GF-D8 (cell line): ENCODE measurements at places on chromosomes 7 and 10.

DNA sequence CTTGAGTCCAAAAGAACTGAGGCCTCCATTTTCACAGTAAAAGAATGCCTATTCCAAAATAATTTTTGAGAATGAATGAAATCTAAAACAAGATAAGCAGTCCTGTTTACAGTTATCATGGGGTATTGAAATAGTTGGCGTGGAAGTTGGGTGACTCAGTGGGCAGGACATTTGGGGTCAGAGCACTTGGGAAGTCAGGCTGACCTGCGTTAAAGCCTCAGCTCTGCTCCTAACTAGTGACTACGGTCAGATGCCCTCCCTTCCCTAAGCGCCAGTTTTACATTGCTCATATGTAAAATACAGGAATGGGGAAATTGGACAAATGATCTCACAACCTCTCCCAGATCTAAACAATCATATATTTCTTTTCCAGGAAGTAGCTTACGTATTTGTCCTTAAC, 2.3 kb upstream of the PAPSS2 start:
- DNase-seq: no peak

- DNase-seq: no peak
Measured at GRCh38 chr10:51112013-51112412, 37.7 kb downstream of the PRKG1 start.

DNA sequence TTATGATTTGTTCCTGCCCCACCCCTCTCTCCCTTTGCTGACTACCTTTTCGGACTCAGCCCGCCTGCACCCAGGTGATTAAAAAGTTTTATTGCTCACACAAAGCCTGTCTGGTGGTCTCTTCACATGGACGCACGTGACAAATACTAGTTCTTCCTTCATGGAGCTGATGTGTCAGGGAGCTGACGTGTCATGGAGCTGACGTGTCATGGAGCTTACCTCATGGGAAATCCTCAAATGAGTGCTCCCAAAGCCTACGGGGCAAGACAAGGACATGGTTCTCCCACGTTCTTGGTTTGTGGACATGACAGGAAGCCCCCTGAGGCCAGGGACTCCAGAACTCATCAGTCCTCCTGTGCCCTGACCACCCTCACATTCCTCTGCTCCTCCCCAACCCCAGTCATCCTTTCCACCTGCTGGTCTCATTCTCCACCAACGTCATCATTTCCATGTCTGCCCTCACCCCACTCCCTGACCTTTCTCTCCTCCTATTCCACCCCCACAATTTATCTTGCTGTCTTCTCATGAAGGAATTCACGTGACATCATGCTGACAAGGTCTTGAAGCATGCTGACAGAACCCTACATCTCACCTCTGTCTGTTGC, 261.3 kb downstream of the TCERG1L start:
- no peak for DNase-seq

- DNase-seq: no peak
Measured at GRCh38 chr10:3125527-3126170, 46.9 kb downstream of the PITRM1 start.

- DNase-seq: no peak
Measured at GRCh38 chr10:107104026-107104652, 60.4 kb downstream of the SORCS1 start.

GRCh38 chr7:149823191-149823630, 15.0 kb upstream of the ZNF862 start:
- DNase-seq: no peak

- no peak for DNase-seq
Measured at GRCh38 chr7:116560021-116560970, 35.5 kb downstream of the CAV1 start.

- DNase-seq: no peak
Measured at GRCh38 chr7:47782022-47782421, 166.2 kb downstream of the PKD1L1 start.

DNA sequence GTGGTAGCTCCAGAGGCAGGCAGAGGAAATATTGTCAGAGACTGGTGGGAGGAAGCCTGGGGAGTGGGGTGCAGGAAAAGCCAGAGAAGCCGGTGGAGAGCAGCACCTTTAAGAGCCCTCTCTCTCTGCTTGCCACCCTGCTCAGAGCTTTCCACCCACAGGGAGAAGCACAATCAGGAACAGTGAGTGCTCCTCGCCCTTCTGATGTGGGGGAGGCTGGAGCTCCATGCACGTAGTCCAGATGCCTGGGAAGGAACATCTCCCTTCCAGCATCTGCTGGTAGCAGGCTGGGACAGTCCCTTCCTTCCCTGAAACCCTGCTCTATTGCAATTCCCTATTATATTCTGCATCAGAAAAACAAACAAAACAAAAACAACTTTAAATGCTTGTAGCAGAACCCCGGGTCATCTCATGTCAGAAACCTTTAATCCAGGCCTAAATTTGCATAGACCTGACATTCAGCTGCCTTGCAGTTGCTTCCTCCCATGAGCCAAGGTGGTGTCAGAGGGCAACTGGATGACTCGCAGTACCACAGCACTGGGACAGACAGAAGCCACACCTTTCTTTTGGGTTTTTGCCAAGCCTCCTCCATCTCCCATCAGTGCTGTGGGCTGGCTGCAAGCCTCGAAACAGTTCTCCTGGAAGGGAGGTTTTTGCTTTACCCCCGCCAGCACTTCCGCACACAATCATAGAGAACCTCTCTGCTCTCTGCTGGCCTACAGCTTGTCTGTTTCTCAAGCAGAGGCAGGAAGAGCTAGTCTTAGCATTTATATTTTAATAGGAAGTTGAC, 13.1 kb downstream of the AVPI1 start:
- DNase-seq: no peak

DNA sequence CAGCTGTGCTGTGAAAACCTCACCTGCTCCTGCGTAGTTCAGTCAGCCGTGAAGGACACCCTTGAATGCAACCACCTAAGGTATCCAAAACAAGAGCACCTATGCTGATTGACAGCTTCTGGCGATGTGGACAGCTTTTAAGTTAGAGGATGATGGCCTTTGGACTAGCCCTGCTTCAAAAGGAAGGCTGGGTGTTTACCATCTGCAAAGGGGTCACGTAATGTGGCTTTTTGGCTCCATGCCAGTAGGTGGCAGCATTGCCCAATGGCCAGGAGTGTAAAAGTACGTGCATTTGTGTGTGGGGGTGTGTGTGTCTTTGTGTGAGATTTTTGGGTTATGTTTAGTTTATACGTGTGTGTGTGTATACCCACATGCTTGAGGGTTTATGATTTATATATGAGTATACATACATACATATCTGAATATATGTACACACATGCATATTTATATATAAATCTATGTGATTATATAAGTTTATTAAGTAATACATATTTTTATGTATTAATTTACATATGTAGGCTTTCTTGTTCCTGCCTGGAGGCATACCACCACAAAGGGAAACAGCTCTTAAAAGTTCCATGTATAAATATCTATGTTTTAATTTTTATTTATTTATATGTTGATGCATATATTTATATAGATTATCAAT, 236.3 kb upstream of the ANKRD30A start:
- DNase-seq: no peak

- no peak for DNase-seq
Measured at GRCh38 chr10:30940256-30940655, 91.4 kb downstream of the ZNF438 start.

GRCh38 chr7:35691366-35691765, 3.6 kb downstream of the HERPUD2 start:
- DNase-seq: no peak

GRCh38 chr7:156668130-156668741, 27.7 kb downstream of the RNF32 start:
- no peak for DNase-seq
